GF-D8 (cell line): ENCODE measurements at places on chromosomes 1 and 21.

- DNase-seq: no peak
Measured at GRCh38 chr1:205802060-205802459, 10.9 kb downstream of the SLC41A1 start.

GRCh38 chr1:63112155-63112900 is 210.0 kb upstream of the FOXD3 start:
- no peak for DNase-seq

- no peak for DNase-seq
Measured at GRCh38 chr1:59880735-59881134, 45.8 kb downstream of the CYP2J2 start.

DNA sequence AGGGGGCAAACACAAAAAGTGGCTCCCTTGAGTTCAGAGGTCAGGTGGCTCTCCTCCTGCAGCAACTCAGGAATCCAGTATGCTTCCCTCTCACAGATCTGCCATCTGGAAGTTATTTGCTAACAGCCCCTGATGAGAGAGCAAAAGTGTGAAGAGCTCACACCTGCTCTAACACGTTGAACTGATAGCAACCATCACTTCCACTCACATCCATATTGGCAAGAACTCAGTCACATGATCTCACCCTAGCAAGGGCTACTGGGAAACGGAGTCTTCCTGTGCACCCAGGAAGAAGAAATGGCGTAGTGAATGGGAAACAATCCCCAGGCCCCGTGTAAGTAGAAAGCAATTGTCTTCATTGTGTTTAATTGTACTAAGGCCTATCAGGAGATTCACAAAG is 20.7 kb upstream of the SLC45A1 start:
- DNase-seq: no peak

DNA sequence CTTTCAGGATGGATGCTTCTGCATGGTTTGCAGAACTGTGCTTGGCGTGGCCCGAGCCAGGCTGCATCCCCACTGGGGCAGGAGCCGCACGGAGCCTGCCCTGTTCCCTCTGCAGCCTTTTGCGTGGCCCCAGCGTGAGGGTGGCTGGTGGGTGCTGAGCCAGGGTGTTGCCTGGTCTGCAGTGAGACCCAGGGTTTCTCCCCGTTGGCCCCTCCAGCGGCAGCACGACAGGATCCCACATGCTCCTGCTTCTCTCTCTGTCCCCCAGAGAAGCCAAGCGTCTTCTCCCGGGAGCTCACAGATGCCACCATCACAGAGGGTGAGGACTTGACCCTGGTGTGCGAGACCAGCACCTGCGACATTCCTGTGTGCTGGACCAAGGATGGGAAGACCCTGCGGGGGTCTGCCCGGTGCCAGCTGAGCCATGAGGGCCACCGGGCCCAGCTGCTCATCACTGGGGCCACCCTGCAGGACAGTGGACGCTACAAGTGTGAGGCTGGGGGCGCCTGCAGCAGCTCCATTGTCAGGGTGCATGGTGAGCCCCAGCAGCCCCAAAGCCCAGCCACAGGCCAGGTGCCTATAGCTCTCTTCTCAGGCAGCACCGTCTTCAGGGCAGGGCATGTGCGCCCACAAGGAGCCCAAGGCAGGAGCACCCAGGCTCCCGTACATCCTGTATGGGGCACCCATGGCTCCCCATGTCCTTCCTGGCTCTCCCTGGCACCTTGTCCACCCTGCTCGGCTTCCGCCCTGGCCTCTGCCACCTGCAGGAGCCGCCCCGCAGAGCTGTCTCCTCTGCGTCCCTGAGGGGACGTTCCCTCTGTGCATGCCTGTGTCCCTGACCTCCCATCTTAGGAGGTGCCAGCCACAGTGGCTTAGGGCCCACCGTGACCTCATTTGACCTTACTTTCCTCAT is 78.9 kb downstream of the OBSCN start:
- no peak for DNase-seq

DNA sequence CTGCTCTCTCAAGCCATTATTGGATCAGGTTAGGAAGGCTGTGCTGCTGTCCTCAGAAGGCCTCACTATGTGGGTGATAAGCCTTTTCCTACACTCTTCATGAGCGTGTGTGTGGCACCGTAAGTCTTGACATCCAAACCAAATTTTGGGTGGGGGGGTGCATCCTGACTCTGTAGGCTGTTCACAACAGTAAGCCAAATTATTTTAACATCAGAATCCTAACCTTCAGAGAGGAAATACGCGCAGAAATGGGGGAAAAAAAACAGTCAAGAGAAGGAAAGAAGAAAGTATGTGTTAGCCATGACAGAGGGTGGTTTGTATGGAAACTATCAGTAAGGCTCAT is 21.0 kb downstream of the STPG1 start:
- no peak for DNase-seq

- DNase-seq: no peak
Measured at GRCh38 chr21:41403331-41403730, 22.7 kb upstream of the MX1 start.

DNA sequence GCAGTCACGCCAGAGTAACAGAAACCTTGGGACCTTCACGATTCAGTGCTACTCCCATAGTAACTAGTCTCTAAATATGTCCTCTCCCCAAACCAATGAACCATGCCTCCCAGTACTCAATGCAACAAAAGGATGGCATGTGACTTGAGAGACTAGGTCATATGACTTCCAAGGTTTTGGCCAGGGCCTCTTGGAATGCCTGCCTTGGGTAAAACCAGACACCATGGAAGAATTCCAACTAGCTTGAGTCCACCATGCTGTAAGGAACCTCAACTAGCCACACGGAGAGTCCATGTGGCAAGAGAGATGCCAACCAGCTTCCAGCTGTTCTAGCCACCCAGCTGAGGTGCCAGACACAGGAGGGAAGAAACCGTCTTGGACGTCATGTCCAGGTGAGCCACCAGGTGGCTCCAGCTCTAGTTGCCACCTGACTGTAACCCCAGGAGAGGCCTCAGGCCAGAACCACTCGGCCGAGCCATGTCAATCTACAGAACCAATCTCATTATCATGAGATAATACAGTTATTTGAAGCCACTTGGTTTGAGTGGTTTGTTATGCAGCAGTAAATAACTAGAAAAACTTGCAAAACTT is 115.0 kb downstream of the SYF2 start:
- DNase-seq: no peak

GRCh38 chr21:42734323-42734971 is 81.0 kb downstream of the PDE9A start:
- DNase-seq: no peak
